Activated naive CD4-positive, alpha-beta T cell treated with Interleukin-2 at 50 U/mL for 16 hours (primary cell): ENCODE measurements at places on chromosomes 11 and 22.

GRCh38 chr11:64235437-64236161 is 1.2 kb downstream of the VEGFB start:
- DNase-seq: no peak

GRCh38 chr22:45922256-45922655 is 54.7 kb downstream of the WNT7B start:
- no peak for DNase-seq

- no peak for DNase-seq
These were observed 82.6 kb downstream of the ADAMTS15 start for GRCh38 chr11:130531061-130531460.

DNA sequence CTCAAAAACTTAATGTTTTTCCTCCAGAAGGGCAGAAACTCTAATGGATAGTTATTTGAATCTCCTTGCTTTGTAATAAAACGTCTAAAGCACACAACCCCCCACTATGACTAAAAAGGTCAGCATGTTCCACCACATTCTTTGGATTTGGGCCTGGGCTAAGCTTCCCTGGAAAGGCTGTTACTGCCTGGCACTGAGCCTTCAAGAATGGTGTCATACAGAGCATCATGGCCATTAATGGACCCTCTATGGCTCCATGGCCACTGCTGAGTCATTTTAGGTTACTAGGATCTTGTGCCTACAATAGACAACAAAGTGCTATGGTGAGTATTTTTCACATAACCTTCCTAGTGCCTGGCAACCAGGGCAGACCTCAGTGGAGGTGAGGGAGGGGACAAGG is 242.6 kb upstream of the FAT3 start:
- no peak for DNase-seq

- no peak for DNase-seq
These were observed 29.9 kb downstream of the ANKRD42 start for GRCh38 chr11:83223457-83223856.

- DNase-seq: no peak
These were observed 101.4 kb upstream of the NARS2 start for GRCh38 chr11:78676026-78676557.

- no peak for DNase-seq
These were observed 59.9 kb downstream of the PAK1 start for GRCh38 chr11:77413850-77414460.

- DNase-seq: no peak
These were observed 33.1 kb upstream of the POLD3 start for GRCh38 chr11:74559110-74559933.

DNA sequence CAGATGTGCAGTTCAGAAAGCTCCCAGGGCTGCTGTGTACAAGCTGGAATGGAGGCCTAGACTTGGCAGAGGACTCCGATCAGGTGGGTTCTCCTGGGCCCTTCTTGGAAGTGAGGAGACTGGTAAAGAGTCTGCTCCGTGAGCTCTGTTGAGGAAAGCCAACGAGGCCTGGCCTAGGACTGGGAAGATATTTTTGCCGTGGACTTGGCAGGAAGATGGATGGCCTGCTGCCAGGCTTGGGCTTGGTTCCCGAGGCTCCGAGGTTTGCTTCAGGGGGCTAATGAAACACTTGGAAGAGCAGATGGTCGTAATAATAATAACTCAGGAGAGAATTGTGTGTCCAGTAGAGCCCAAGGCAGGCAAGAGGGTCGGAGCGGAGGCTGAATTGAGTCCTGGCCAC is 3.9 kb downstream of the GALR3 start:
- no peak for DNase-seq

- DNase-seq: no peak
These were observed 20.8 kb downstream of the KCNA4 start for GRCh38 chr11:29996016-29996415.

DNA sequence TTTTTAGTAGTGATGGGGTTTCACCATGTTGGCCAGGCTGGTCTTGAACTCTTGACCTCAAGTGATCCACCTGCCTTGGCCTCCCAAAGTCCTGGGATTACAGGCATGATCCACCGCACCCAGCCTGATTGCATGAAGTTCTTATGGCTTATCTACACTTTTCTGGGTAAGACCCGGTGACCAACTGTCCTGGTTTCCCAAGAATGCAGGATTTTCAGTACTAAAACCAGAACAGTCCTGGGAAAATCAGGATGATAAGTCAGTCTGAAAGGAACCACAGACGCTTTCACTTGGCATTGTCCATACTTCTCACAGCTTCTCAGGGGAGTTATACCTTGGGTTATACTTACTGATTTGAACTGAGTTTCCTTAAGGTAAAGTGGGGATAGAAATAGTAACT is 1.4 kb upstream of the BPIFC start:
- DNase-seq: no peak

DNA sequence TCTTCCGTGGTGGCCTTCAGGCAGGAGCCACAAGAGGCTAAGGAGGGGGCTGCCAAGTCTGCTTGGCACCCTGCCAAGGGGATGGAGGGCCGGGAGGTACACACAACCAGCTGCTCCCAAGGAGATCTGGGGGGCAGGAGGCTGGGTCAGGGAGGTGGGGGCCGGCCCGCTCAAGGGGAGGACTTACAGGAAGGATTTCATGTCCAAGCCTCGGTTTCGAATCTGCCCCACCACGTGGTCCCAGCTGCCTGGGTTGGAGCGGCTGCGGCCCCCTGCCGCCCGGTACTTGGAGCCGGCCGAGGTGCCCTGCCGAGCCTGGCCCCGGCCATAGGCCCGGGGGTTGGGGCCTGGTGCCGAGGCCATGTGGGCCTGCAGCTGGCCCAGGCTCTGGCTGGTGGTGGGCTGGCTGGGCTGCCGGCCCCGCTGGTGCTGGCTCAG is 33.5 kb downstream of the LRRC10B start:
- no peak for DNase-seq

DNA sequence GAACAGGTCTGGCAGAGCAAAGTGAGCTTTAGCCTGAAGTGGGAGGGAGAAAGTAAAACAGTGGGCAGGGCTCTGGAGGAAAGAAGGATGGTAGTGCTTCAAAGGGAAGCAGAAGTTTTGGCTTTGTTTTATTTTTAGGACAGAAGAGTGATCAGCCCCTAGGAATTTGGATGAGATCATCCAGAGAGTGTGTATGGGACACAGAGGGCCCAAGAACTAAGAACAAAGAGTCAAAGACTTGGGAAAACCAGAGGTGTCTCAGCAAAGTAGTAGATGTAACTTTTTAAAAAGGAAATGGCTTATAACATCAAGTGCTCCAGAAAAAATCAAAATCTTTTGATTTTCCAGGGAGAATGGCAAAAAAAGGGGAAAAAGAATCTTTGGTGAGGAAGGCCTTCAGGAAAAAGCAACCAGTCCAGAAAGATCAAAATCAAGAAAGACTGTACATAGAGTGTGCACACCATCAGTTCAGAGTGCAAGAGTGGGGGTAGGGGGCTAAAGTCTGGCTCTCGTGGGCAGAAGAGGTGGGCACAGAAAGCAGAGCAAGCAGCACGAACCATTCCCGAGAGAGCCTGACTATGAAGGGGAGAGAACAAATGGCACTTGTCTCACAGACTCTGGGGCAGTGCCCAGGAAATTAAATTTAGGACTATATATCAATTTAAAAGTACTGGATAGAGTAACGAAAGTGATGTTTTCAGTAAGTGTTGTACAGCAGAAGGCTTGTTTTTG is 30.0 kb downstream of the MAPK1 start:
- DNase-seq: no peak

- no peak for DNase-seq
These were observed 1.9 kb upstream of the BUD13 start for GRCh38 chr11:116774661-116775060.

GRCh38 chr11:114049050-114049449 is 10.5 kb upstream of the ZBTB16 start:
- DNase-seq: no peak

- no peak for DNase-seq
These were observed 173.7 kb downstream of the KIF18A start for GRCh38 chr11:27933992-27934829.

- no peak for DNase-seq
These were observed 310.1 kb downstream of the CADM1 start for GRCh38 chr11:115193914-115194801.

GRCh38 chr11:67373648-67374570 is 511 bp upstream of the CLCF1 start:
- peak; percentile 75 for DNase-seq

DNA sequence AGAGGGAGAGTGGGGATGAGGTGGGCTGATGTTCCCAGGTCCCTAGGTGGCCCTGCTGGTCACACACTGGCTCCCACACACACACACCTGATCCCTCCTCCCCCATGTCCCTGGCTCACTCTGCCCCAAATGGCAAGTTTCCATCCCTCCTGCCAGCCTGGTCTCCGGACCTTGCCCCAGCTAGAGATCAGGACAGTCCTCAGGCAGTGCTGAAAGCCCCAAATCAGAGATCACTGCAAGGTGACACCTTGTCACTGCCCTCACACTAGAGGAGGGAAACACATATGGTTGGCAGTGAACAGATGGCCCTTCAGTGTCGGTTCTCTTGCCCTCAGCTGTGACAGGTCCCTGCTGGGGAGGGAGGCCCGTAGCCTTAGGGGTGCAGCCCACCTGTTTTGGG is 7.6 kb downstream of the TMPRSS5 start:
- DNase-seq: no peak

DNA sequence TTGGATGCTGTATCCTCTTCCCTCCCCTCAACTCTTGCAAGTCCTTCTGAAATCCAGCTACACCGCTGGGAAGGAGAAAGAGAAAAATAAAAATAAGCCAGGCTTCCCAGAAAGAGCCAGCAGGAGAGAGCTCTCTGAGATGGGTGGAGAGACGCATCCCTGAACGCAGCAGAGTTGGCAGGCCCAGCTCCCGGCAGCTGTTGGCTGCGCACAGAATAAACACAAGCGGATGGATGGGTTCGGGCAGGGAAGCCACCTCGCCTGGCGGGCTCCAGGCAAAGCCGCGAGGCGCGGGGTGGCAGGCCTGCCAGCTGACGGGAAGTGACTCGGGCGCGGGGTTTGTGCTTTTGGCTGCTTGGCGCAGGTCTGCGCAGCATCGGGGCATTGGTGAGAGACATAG is 537.7 kb downstream of the MIAT start:
- no peak for DNase-seq
